NCI-H460 (cell line): ENCODE measurements at places on chromosomes 1 and 21.

DNA sequence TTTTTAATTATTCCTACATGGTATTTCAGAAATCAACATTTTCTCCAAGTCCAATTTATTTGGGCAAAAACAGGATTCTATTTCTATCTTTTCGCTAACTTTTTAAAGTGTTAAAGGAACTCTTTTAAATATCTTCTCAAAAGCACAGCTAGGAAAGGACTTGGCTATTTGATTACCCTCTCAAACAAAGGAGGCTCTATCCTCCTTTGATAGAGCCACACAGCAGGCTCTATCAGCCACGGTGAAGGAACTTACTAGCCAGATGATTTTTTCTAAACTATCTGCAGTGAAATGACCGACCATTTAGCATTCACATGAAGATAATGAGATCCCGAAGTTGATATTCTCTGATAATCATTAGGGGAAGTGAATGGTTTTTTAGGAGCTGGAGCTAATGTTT, 9.1 kb downstream of the ANGPTL7 start:
- DNase-seq = no peak

- no peak for DNase-seq
Observed at GRCh38 chr21:41254090-41254700, 62.4 kb upstream of the FAM3B start.

GRCh38 chr1:92961896-92962752, 862 bp upstream of the DIPK1A start:
- DNase-seq = no peak

- DNase-seq = no peak
Observed at GRCh38 chr1:41906943-41907342, 11.8 kb downstream of the HIVEP3 start.

DNA sequence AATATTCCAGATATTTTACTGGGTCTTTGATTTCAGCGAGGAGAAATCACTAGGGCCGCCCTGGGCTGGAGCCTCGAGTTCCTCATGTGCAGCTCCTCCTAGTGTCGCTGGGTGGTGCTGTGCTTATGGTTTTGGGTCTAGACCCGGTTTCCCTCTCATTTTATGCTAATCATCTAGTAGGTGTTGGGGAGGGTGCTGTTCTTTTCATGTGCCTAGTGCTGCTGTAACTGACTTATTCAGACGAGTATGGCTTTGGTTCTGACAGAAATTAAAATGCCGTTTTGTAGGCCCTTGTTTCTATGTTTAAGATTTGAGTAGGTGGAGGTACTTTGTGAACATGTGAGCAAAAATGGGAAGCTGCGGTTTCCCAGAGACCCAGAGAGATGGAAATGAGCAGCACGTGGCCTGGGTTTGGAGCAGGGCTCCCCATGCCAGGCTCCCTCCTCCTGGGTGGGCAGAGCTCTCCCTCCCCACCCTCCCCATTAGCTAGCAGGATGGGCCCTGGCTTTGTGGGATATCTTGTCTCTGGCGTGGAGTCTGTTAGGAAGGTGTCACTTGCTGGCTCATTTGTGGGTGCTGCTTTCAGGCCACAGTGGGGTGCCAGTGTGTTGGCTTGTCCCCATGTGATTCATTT, 74.0 kb upstream of the GPR88 start:
- peak; percentile 36 for DNase-seq

DNA sequence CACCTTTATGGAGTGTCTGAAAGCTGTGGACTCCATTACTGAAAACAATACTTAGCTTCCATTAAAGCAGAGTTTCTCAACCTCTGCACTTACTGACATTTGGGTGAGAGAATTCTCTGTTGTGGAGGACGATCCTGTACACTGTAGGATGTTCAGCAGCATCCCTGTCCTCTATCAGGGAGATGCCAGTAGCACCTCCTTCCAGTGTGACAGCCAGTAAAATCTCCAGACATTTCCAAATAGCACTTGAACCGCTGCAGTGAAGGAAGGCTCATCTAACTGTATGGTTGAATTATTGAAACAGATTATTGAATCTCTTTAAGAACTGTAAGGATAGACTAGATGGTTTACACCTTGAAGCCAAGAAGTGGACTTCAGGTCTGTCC, 3.1 kb downstream of the PRDM2 start:
- no peak for DNase-seq

- DNase-seq = no peak
Observed at GRCh38 chr1:152034324-152034653, 2.5 kb downstream of the S100A11 start.

GRCh38 chr1:240258910-240259309, 167.2 kb downstream of the FMN2 start:
- no peak for DNase-seq

GRCh38 chr21:45017039-45017960, 57.1 kb upstream of the ADARB1 start:
- no peak for DNase-seq

GRCh38 chr21:41048623-41049022, 119.3 kb upstream of the BACE2 start:
- no peak for DNase-seq

- no peak for DNase-seq
Observed at GRCh38 chr1:25531082-25531461, 12.3 kb upstream of the LDLRAP1 start.

GRCh38 chr21:14962217-14962616, 102.6 kb downstream of the NRIP1 start:
- DNase-seq = no peak

GRCh38 chr1:178652506-178653490, 72.2 kb upstream of the RALGPS2 start:
- no peak for DNase-seq
